ENCODE measurements at places on chromosomes 6 and 20.

DNA sequence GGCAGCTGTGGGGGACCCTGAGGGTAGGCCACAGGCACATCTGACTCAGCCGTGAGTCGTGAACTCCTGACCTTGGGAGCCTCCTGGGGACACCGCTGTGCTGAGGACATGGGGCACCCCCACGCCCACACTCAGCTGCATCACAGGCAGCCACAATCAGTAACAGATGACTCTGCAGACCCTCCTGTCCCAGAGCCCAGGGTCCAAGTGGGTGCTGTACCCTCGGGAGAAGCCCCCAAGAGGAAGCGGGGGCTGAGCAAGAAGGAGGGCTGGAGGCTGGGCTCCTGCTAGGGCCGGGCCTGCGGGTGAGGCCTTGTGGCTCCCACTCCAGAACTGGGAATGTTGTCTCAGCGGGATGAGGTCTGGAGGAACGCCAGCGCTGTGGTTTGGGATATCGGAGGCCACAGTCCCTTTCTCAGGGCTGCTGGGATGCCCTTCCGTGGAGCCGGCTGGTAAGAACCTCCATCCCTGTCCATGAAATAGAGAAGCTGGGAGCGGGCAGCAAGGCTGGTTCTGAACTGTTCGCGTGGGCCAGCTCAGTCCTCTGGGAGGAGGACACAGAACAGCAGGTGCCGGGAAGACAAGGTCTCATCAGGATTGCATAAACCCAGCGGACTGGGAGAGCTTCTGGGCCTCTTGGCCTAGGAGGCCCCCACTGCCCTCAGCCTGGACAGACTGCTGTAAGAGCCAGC lies 3.1 kb upstream of the LAMA5 start:
- peak; percentile 69 for DNase-seq

DNA sequence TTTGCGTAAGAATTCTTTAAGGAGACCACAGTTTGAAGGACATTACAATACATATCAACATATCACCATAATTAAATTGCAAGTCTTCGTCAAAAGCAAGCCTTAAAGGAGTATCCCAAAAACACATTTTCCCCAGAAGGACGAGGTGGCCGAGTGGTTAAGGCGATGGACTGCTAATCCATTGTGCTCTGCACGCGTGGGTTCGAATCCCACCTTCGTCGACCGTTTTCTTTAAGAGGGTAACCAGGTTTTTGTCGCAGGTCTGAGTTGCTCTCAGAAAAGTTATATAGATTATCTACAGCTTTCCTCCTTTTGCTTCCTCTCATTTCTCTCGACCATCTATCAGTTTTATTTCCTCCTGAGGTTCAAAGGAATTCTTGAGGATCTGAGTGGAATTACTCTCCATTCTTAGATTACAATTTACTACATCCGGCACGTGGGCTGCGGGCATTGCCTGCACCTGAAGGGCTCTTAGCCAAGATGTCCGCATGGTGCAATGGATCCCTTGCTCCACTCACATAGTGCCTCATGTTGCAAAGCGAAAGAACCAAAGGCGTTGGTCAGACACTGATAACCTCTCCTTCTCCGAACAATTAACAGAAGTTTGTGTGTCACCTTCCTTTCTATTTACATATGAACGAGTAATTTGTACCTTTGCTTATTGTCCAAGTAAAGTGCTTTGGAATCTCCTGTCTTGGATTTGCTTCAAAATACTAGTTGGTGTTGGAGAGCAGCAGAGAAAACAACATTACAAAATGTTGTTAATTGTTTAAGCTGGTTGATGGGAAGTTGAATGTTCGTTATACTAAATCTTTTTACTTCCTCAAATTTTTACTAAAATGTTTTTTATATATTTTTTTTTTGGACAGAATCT lies 14.0 kb downstream of the POM121L2 start:
- DNase-seq, result no peak

GRCh38 chr20:57682184-57683101 lies 27.4 kb downstream of the PMEPA1 start:
- DNase-seq, result no peak

- DNase-seq, result peak; percentile 77
These were observed at the start of gene TRAM2 for GRCh38 chr6:52577022-52577777. Gene TRAM2 (minus strand): TSS chr6:52577060. CDS start chr6:52576915, 145 bp downstream.

- DNase-seq, result no peak
These were observed 103.3 kb downstream of the NFATC2 start for GRCh38 chr20:51439160-51439689.

GRCh38 chr20:46773680-46774079 lies 64.2 kb downstream of the SLC2A10 start:
- DNase-seq, result no peak

DNA sequence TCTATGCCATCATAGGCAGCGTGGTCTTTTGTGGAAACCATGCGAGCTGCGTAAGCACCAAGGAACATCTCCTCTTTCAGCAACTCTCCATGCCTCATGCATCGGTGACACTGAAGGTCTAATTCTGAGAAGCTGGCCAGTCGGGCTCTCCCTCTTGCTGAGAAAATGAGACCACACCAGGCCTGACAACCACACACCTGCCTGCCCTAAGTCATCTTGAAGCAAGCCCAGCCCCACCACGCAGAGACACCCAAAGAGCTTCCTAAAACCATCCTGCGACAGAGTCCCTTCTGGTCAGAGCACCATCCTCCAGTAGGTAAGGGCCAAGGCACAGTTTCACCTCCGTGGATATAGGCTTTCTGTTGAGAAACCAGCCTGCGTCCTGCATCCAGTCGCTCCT lies 26.6 kb downstream of the PREX1 start:
- DNase-seq, result no peak

- no peak for DNase-seq
These were observed 32.1 kb downstream of the C20orf173 start for GRCh38 chr20:35497320-35497719.

GRCh38 chr6:153511896-153512496 lies 380.9 kb upstream of the RGS17 start:
- no peak for DNase-seq

- no peak for DNase-seq
These were observed 9.7 kb downstream of the MAP1LC3A start for GRCh38 chr20:34567892-34568865.

DNA sequence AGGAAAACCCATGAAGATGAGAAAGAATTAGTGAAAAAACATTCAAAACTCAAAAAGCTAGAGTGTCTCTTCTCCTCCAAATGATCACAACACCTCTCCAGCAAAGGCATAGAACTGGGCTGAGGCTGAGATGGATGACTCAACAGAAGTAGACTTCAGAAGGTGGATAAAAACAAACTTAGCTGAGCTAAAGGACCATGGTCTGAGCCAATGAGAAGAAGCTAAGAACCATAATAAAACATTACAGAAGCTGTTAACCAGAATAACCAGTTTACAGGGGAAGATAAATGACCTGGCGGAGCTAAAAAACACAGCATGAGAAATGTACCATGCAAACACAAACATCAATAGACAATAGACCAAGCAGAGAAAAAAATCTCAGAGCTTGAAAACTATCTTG lies 904.1 kb upstream of the MANEA start:
- DNase-seq, result no peak

- no peak for DNase-seq
These were observed 162.8 kb downstream of the BTBD9 start for GRCh38 chr6:38476888-38477287.

GRCh38 chr20:62740286-62741141 lies 31.9 kb downstream of the NTSR1 start:
- DNase-seq, result peak; percentile 86

DNA sequence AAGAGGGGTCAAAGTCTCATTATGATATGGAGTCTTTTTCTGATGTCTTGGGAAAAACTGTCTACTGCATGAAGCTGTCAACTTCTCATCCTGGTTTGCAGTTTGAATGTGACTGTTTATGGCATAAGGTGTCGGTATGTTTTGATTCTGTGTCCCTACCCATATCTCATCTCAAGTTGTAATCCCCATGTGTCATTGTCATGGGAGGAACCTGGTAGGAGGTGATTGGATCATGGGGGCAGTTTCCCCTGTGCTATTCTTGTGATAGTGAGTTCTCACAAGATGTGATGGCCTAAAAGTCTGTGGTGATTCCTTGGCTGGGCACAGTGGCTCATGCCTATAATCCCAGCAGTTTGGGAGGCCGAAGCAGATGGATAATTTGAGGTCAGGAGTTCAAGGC lies 47.6 kb downstream of the MRAP2 start:
- no peak for DNase-seq

DNA sequence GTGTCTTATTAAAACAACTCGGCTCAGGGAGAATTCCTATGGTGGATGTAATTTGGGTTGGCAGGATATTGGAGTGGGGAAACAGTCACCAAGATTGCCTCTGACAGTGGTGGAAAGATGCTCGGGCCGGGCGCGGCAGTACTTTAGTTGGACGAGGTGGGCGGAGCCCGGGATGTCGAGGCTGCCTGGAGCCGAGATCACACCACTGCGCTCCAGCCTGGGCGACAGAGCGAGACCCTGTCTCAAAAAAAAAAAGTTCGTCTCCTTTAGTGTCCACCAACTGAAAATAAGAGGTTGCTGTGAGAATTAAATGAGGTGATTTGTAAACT lies 621 bp downstream of the NOL7 start:
- peak; percentile 64 for DNase-seq

DNA sequence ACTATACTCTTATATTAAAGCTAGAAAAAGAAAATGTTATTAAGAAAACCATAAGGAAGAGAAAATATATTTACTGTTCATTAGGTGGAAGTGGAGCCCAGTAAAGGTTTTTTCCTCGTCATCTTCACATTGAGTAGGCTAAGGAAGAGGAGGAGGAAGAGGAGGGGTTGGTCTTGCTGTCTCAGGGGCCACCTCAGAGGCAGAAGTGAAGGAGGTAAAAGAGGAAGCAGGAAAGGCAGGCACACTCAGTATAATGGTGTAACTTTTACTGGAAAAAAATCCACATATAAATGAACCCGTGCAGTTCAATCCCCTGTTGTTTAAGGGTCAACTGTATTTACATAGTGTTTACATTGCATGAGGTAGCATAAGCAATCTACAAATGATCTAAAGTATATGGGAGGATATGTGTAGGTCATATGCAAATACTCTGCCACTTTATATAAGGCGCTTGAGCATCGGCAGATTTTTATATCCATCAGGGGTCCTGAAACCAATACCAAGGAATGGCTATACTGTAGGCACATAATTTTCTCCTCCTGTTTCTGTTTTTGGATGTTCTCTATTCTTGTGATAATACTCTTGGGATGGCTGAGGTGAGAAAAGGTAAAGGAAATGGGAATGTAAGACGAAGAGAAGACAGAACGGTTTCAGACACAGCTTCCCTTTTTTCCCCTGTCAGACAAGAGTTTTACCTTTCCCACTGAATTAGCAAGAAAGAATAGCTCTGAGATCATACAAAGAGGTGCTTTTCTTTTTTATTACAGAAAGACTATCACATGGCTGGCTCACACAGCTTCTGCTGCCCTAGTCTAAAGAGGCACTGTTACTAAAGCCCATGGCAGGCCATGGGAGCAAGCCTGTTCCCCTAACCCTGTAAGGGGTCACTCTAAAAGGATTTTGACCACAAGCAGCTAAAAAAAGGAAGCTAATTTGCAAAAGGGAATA lies 59.9 kb downstream of the NUDT3 start:
- no peak for DNase-seq

- no peak for DNase-seq
These were observed 928.7 kb upstream of the GJE1 start for GRCh38 chr6:141203902-141204575.

DNA sequence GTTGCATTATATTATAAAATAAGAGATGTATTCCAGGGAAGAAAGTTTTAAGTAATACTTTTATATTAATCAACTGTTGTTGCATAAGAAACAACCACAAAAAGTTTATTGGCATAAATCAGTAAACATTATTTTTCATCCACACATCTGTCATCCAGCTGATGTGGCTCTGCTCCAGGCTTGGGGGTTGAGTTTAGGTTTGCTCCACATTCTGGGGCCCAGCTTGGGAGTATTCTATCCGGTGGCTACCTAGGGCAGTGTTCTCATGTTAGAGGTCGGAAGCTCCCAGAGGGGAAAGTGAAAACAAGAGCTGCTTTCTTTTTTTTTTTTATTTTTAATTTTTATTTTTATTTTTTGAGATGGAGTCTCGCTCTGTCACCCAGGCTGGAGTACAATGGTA lies 728.4 kb upstream of the FLRT3 start:
- DNase-seq, result no peak

- DNase-seq, result peak; percentile 39
These were observed 39.9 kb downstream of the PREX1 start for GRCh38 chr20:48787861-48788375.

DNA sequence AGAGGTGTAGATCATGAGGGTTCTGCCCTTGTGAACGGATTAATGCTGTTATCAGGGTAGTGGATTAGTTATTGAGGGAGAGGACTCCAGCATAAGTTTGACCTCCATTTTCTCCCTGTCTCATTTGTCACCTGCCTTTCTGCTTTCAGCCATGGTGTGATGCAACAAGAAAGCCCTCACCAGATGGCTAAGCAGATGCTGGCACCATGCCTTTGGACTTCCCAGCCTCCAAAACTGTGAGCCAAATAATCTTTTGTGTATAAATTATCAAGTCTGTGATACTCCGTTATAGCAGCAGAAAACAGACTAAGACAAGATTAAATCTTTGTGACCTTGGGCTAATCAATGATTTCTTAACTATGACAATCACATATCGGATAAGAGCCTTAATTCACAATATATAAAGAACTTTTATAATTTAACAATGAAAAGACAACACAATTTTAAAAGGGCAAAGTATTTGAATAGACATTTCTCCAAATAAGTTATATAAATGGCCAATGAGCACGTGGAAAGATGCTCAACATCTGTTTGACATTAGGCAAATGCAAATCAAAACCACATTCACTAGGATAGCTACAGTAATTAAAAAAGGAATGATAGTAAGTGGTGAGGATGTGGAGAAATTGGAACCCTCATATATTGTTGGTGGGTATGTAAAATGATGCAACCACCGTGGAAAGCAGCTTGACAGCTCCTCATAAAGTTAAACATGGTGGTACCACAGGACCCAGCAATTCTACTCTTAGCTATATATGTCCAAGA lies 45.3 kb upstream of the IFNGR1 start:
- no peak for DNase-seq

DNA sequence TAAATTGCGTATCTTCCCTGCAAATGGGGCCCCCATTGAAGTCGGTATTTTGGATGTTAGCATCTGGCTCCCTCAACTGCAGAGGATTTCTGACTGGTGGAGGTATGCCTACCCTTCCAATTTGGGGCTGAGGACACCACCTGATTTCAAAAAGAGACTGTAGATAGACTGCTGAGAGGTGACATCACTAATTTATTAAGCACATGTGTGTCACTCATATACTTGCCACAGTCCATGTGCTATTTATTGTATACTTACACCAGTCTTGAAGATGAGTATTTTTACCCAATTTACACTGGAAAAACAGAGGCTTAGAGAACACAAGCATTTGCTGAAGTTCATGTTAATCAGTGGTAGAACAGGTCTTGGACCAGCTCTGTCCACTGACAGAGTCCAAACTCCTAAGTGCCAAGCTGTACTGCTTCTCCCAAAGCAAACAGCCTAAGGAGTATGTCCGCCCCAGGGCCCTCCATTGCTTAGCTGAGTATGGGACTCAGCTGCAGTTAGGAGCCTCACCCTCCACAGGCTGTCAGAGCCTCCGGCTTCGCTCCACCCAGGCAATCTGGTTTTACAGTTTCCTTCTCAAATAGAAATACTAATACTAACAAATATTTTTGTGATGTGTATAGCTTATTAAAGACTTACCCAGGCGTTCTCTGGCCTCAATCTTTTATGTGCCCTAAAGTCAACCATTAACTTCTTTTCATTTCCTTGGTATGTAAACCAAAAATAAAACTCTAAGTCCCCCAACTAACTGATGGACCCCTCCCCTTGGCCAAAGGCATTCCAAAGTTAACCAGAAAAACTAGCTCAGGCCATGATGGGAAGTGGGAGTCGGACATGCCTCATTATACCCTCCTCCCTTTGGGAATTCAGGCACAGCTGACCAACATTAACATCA lies 17.5 kb downstream of the RIN2 start:
- no peak for DNase-seq

Measured in activated T-cell treated with anti-CD3 and anti-CD28 coated beads, Interleukin-2, amount 50 U/mL, for 72 hours (primary cell).